ENCODE measurements at places on chromosomes 7 and 10. TPM values are rescaled to one million over a fixed set of nuclear protein-coding genes. Genes with fewer than 3 reads are reported as not detected.

Gene PIK3CG
- not detected for total RNA-seq

Gene CUX1
- total RNA-seq, result 31.5 TPM

Gene VAX1
- not detected for total RNA-seq

Gene IMMP2L
- total RNA-seq, result 10.2 TPM

Gene PLCE1
- total RNA-seq, result 1.6 TPM

Gene SAMD9L
- total RNA-seq, result 0.85 TPM

Gene ATP5MK
- total RNA-seq, result 356 TPM

Gene MRM2
- 20.9 TPM for total RNA-seq

Gene NUDCD3
- 41.0 TPM for total RNA-seq

Gene ASIC3
- total RNA-seq, result 0.14 TPM

Gene TSPAN15
- 18.0 TPM for total RNA-seq

Gene GPR85
- total RNA-seq, result 1.1 TPM

Gene COL28A1
- total RNA-seq, result under 0.01 TPM

Gene TEX47
- not detected for total RNA-seq

Data from airway epithelial cell (primary cell).